Activated CD8-positive, alpha-beta T cell treated with anti-CD3 and anti-CD28 coated beads, Interleukin-2, amount 10 ng/mL, durations not matched to agents 7 days and 5 days (primary cell): ENCODE measurements at places on chromosomes 4 and X. TPM values are rescaled to one million over a fixed set of nuclear protein-coding genes. Genes with fewer than 3 reads are reported as not detected.

GRCh38 chrX:104324461-104325212 is 69.9 kb upstream of the ESX1 start:
- H3K4me1 ChIP-seq = no peaks in the 10 kb centered on the region
- no peaks in the 10 kb centered on the region for H3K27me3 ChIP-seq
- no peaks in the 10 kb centered on the region for H3K36me3 ChIP-seq
- H3K4me3 ChIP-seq = no peak overlapping the region
- DNase-seq = no peak
- H3K27ac ChIP-seq = no peak overlapping the region

GRCh38 chr4:130131536-130131935 is 1035.6 kb downstream of the C4orf33 start:
- no peaks in the 10 kb centered on the region for H3K36me3 ChIP-seq
- H3K27me3 ChIP-seq = no peaks in the 10 kb centered on the region
- H3K4me3 ChIP-seq = no peak overlapping the region
- H3K4me1 ChIP-seq = no peaks in the 10 kb centered on the region
- no peak overlapping the region for H3K27ac ChIP-seq
- DNase-seq = no peak

DNA sequence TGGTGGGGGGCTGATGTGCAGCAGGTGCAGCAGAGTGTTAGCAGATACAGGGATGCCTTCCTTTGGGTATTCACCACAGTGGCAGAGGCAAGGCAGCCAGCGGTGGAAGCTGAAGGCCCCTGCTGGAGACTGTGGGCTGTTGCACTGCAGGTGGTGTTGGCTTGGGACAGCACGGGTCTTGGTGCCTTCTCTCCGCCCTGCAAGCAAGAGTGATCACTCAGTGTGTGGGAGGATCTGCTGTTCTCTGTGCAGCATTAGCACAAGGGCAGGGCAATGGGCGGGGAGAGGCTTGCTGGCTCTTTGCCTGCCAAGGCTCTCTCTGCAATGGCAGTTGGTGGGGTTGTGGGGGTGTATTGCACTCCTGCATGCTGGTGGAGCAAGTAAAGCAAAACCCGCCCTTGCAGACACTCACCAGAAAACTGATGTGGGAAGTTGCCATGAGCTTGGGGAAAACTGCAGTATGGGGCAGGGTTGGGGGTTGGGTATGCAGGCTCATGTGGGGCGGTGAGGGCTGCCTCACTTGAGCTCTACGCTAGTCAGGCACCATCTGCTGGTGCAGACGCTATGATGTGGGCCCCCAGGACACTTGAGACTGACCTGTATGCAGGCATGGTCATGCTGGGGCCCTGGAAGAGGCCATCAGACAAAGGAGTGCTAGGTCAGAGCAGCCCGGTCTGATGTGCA is 820.8 kb upstream of the GRIA3 start:
- H3K4me1 ChIP-seq = no peaks in the 10 kb centered on the region
- H3K36me3 ChIP-seq = no peaks in the 10 kb centered on the region
- no peaks in the 10 kb centered on the region for H3K27me3 ChIP-seq
- no peak for DNase-seq
- no peak overlapping the region for H3K27ac ChIP-seq

GRCh38 chrX:43970528-43970927 is 2.7 kb downstream of the NDP start:
- H3K36me3 ChIP-seq = no peaks in the 10 kb centered on the region
- no peak overlapping the region for H3K27ac ChIP-seq

- no peak overlapping the region for H3K4me3 ChIP-seq
- no peak overlapping the region for H3K27ac ChIP-seq
- DNase-seq = no peak
These were observed 34.6 kb upstream of the FRAS1 start for GRCh38 chr4:78022517-78022916.

GRCh38 chr4:36269101-36269500 is 12.3 kb upstream of the DTHD1 start:
- peak; percentile 63 for DNase-seq
- H3K27ac ChIP-seq = peak overlapping the region; percentile 41
- H3K36me3 ChIP-seq = peaks cover 5% of the 10 kb centered on the region
- no peaks in the 10 kb centered on the region for H3K27me3 ChIP-seq
- peaks cover 40% of the 10 kb centered on the region for H3K4me1 ChIP-seq
- H3K4me3 ChIP-seq = no peak overlapping the region

The MANBA gene
- 15.1 TPM for total RNA-seq

GRCh38 chrX:109719264-109719663 is 13.8 kb downstream of the ACSL4 start:
- H3K4me3 ChIP-seq = no peak overlapping the region
- DNase-seq = no peak
- H3K36me3 ChIP-seq = peaks cover 2% of the 10 kb centered on the region
- peaks cover 18% of the 10 kb centered on the region for H3K4me1 ChIP-seq
- no peak overlapping the region for H3K27ac ChIP-seq
- no peaks in the 10 kb centered on the region for H3K27me3 ChIP-seq

DNA sequence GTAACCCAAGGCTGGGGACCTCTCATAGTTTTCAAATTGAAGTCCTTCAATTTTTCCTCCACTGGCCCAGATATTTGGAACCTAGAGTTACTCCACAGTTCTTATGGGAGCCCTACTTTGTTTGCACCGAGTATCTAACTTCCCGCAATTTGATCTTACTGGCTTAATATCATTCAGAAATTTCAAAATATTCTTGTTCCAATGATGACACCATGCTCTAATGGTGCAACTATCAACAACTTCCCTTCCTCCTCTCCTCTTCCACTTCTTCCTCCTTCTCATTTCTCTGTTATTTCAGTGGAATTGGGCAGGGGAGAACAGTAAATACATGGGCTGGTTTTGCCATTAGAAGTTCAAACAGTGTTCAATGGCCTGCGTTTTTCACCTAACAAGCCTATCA is 20.2 kb downstream of the PDCL2 start:
- no peak overlapping the region for H3K4me3 ChIP-seq
- H3K36me3 ChIP-seq = no peaks in the 10 kb centered on the region
- no peaks in the 10 kb centered on the region for H3K4me1 ChIP-seq
- peaks cover 14% of the 10 kb centered on the region for H3K27me3 ChIP-seq
- H3K27ac ChIP-seq = no peak overlapping the region

DNA sequence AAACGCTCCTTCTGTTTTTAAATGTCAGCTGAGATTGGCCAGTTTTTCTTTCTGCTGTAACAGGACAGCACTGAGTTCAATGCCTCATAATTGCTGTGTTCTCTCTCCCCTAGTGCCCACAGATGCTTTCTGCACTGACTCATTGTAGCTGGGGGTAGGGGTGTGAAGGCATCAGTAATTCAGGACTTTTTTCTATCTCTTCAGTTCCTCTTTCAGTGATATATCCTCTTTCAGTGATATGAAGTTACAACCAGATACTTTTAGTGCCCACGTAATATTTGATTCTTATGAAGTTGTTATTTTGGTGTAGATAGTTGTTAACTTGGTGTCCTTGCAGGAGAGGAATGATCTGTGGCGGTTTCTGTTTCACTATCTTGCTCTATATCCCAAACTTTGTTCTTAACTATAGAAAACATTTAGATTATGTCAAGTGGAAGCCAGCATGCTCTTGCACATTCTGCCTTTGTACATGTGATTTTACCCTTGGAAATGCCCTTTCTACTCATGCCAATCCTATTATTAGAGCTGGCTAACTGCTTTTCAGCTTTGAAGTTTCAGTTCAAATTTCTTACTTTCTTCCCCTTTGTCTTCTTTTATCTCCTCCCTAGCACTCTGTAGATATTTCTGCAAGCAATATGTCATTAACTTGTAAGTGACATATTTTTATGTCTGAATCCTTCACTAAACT is 1258.4 kb downstream of the FAM133A start:
- H3K27ac ChIP-seq = no peak overlapping the region
- no peaks in the 10 kb centered on the region for H3K27me3 ChIP-seq
- H3K4me1 ChIP-seq = no peaks in the 10 kb centered on the region
- no peak overlapping the region for H3K4me3 ChIP-seq

The ADH1A gene
- total RNA-seq = not detected

The EPHA5 gene
- not detected for total RNA-seq

The SLC2A9 gene
- total RNA-seq = 1.7 TPM

The RAB9B gene
- total RNA-seq = 0.31 TPM

GRCh38 chr4:115944146-115944905 is 830.9 kb upstream of the NDST4 start:
- no peak for DNase-seq
- H3K36me3 ChIP-seq = no peaks in the 10 kb centered on the region
- H3K4me3 ChIP-seq = no peak overlapping the region
- no peaks in the 10 kb centered on the region for H3K27me3 ChIP-seq

The CDX4 gene
- total RNA-seq = not detected

- peak; percentile 50 for DNase-seq
- H3K4me1 ChIP-seq = peaks cover 41% of the 10 kb centered on the region
- H3K27ac ChIP-seq = peak overlapping the region; percentile 100
- peak overlapping the region; percentile 93 for H3K4me3 ChIP-seq
These were observed 1.3 kb downstream of the CAMK2D start for GRCh38 chr4:113760094-113760794.
